NCI-H187 (cell line): ENCODE measurements at places on chromosomes 7 and 10.

DNA sequence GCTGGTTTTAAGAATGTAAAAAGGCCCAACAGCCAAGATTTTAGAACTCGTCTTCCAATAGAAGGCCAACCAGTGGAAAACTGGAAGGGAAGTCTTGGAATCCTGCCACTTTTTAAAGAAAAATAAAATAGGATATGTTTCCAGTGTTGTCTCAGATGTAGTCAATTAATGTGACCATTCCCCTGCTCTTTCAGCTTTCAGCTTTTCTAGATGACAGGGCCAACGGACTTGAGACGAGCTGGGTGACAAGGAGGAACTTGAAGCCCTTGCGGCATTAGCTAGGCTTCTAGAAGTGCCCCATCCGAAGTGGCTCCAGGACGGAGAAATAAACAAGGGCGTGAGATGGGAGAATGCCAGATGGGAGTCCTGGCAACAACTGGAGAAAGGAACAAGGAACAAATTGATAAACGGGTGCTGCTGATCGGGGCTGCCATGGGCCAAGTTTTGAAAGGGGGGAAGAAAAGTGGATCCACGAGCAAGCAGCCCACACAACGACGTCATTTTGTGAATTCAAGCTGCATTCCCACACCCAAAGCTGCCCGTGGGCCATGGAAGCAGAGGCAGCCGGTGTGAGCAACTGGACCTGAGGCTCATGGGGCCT, 42.3 kb downstream of the CTBP2 start:
- no peak for DNase-seq

DNA sequence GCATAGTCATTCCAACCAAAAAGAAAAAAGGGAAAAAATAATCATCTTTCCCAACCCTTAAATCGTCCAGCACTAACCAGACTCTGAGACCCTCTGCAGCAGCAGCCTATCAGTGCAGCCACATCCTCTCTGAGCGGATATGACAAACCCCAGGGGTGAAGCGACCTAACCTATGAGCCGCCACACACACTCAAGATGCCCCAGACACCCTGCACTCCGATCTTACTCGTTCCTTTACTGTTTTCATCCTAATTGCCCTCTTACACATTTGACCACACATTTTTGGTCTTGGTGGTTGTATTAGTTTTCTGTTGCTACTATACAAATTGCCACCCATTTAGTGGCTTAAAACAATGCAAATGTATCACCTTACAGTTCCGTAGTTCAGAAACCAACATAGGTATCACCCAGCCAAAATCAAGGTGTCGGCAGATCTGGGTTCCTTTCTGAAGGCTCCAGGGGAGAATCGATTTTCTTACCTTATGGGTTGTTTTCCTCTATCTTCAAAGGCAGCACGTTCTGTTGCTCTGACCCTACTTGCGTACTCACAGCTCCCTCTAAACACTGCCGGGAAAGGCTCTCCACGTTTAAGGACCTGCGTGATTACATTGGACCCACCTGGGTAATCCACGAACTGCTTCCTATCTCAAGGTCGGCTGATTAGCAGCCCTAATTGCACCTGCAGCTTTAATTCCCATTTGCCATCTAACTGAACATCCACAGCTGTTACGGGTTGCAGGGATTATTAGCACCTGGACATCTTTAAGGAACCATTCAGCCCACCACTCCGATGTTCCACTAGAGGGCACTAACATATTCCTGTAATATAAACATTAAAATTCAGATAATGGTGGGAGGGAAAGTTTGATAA, 37.3 kb upstream of the PRSS1 start:
- DNase-seq = peak; percentile 58

DNA sequence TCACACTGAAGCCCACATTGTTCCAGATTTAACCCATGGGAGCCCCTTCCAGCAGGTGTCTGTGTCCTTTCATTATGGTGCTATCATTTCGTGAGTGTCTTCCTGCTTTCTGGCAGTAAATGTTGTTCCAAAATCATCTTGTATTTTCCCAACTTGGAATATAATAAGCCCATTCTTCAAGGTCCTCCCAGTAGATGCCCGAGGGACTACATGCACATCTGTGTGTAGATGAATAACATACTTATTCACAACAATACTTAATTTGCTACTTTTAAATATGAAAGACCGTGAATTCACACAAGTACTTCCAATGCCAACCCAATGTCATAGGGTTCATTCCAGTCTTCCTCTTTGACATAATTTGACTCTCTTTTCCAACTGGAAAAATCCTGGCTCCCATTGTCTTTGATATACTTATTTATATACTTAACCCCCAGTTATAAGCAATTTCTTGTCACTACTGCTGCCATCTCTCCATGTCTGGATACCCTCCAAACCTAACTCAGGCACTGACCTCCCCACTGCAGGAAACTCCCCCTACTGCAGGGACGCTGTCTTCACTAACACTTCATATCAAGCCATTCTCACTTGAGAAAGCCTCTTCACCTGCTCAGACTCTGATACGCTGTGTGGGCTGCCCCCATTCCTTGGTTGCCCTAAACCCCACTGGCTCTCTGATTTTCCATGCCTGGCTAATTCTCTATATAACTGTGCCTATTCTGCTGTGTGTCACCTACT, 1119.2 kb downstream of the CNTNAP2 start:
- no peak for DNase-seq

- DNase-seq = no peak
These were observed 51.8 kb upstream of the CHST3 start for GRCh38 chr10:71912431-71912830.

DNA sequence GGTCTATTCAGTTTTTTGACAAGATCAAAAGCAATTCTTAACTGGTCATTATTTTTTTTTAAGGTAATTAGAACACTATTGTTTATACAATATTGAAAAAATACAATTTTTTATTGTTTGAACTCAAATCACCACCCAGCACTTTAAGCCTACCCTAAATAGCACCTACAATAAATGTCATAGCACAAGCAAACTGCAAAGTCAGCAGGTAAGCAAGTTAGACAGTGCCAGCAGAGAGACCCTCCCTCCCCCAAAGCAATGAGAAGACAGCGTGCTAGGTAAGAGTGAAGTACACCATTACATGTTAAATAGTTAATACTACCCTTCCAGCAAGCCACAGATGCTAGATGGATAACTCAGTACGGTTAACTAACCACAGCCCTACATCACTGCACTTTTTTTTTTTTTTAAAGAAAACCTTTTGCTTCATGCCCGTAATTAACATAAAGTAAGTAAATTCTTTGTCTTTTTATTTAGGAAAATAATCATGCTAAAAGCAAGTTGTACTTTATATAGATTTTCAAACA, 120.0 kb downstream of the UBE2H start:
- DNase-seq = no peak

GRCh38 chr7:140541513-140542227, 62.4 kb upstream of the MKRN1 start:
- DNase-seq = peak; percentile 90

GRCh38 chr7:85765698-85766298, 578.9 kb upstream of the SEMA3D start:
- no peak for DNase-seq

- DNase-seq = no peak
These were observed 86.7 kb upstream of the IKZF1 start for GRCh38 chr7:50217821-50218281.

DNA sequence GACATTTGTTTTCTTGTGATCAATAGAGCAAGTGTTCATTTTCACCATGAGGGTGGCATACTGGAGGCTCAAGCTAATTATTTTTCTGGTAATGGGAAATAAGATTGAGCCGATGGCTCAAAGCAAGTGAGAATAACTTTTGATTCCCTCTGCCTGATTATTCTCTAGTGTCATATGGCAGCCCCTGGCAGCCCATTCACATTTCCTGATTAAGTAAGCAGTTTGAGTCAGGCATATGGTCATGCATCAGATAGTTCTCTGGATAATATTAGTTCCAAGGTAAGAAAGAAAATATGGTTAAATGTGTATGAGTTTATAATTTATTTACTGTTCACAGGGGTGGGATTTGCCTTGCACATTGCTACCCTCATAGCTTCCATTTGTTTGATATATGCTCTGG, 109.2 kb downstream of the DYNC1I1 start:
- no peak for DNase-seq

GRCh38 chr10:90289037-90289436, 568.8 kb downstream of the HTR7 start:
- DNase-seq = no peak
